ENCODE measurements at places on chromosomes 1 and 21.

- DNase-seq: no peak
These were observed 85.5 kb upstream of the CACNA1E start for GRCh38 chr1:181397845-181398244.

DNA sequence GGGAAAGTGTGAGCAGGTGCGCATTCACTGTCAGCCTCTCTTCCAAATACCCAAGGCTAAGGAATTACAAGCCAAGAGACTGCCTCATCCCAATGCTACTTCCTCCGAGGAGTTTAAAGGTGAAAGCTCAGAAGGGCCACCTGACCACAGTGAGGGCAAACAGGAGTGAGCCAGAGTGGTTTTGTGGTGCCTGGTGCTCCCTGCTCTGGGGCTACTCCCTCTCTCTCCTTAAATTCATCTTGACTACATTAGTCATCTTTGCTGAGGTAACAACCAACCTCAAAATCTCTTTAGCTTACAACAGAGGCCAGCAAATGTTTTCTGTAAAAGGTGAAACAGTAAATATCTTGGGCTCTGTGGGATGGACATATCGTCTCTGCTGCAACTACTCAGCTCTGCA is 14.2 kb upstream of the ZBTB8A start:
- DNase-seq: no peak

- DNase-seq: no peak
These were observed 224.0 kb upstream of the COA6 start for GRCh38 chr1:234149217-234149616.

GRCh38 chr1:246420300-246420699 is 86.8 kb downstream of the SMYD3 start:
- DNase-seq: no peak

All from neural progenitor cell (in vitro differentiated cells).